ENCODE measurements at places on chromosomes 1 and 21. TPM values are rescaled to one million over a fixed set of nuclear protein-coding genes. Genes with fewer than 3 reads are reported as not detected.

The C8B gene
- not detected for total RNA-seq

The POU3F1 gene
- total RNA-seq = not detected

The LENEP gene
- not detected for total RNA-seq

The KISS1 gene
- 1.1 TPM for total RNA-seq

The ASPM gene
- total RNA-seq = 33.1 TPM

The GPR25 gene
- total RNA-seq = not detected

The XCL2 gene
- not detected for total RNA-seq

The ZNF593OS gene
- not detected for total RNA-seq

The S100A12 gene
- total RNA-seq = not detected

The UTS2 gene
- under 0.01 TPM for total RNA-seq

The RIMS3 gene
- 0.15 TPM for total RNA-seq

The CCDC17 gene
- 0.65 TPM for total RNA-seq

The KDM5B gene
- 58.1 TPM for total RNA-seq

The KRTAP12-2 gene
- total RNA-seq = not detected

The NUDT17 gene
- total RNA-seq = 2.9 TPM

The SPRR2A gene
- total RNA-seq = not detected

The RIMKLA gene
- total RNA-seq = under 0.01 TPM

The RXFP4 gene
- total RNA-seq = not detected

The ZBTB8OS gene
- total RNA-seq = 35.4 TPM

The FCRL6 gene
- 0.30 TPM for total RNA-seq

The KRTAP10-6 gene
- total RNA-seq = not detected

The INTS7 gene
- 18.5 TPM for total RNA-seq

The RGS4 gene
- 235 TPM for total RNA-seq

The AJAP1 gene
- total RNA-seq = not detected

The GJA4 gene
- total RNA-seq = 45.5 TPM

The WDR64 gene
- total RNA-seq = not detected

The TTLL10 gene
- total RNA-seq = not detected

The KAZN gene
- total RNA-seq = 0.76 TPM

The EFNA1 gene
- 96.1 TPM for total RNA-seq

The TENT5C gene
- total RNA-seq = 0.15 TPM

The ZBTB18 gene
- 34.5 TPM for total RNA-seq

The PYHIN1 gene
- total RNA-seq = not detected

The ESRRG gene
- not detected for total RNA-seq

The SYTL1 gene
- total RNA-seq = not detected

The FBXO42 gene
- total RNA-seq = 8.4 TPM

The UBE2U gene
- total RNA-seq = not detected

The CDK18 gene
- total RNA-seq = 0.46 TPM

The DNAH14 gene
- total RNA-seq = 14.0 TPM

The SERTAD4 gene
- total RNA-seq = 1.3 TPM

The L1TD1 gene
- total RNA-seq = not detected

The MAB21L3 gene
- not detected for total RNA-seq

The ZBED6 gene
- total RNA-seq = 12.3 TPM

The FNBP1L gene
- 47.1 TPM for total RNA-seq

The ELAPOR1 gene
- 0.32 TPM for total RNA-seq

The PPFIA4 gene
- 0.32 TPM for total RNA-seq

The CHI3L2 gene
- total RNA-seq = not detected

The CELA3A gene
- total RNA-seq = not detected

The TSSK3 gene
- not detected for total RNA-seq

The KRTAP20-1 gene
- not detected for total RNA-seq

The NBPF6 gene
- not detected for total RNA-seq

The RABGAP1L gene
- total RNA-seq = 26.3 TPM

The SYT14 gene
- 1.6 TPM for total RNA-seq

The PATJ gene
- 3.2 TPM for total RNA-seq

The KNCN gene
- not detected for total RNA-seq

The RYR2 gene
- total RNA-seq = not detected

The SEC22B gene
- total RNA-seq = 28.6 TPM

The PRKCZ gene
- 0.76 TPM for total RNA-seq

The DCST1 gene
- not detected for total RNA-seq

The ADAM30 gene
- total RNA-seq = not detected
